ENCODE measurements at places on chromosomes 2 and 18. TPM values are rescaled to one million over a fixed set of nuclear protein-coding genes. Genes with fewer than 3 reads are reported as not detected.

Gene SNTG2
- total RNA-seq: 2.0 TPM

Gene COL6A3
- total RNA-seq: 1.9 TPM

GRCh38 chr2:214648520-214648919, 161.0 kb downstream of the BARD1 start:
- H3K27me3 ChIP-seq: no peaks in the 10 kb centered on the region
- H3K36me3 ChIP-seq: no peaks in the 10 kb centered on the region
- H3K4me1 ChIP-seq: no peaks in the 10 kb centered on the region
- H3K4me3 ChIP-seq: no peak overlapping the region
- DNase-seq: no peak
- no peak overlapping the region for H3K27ac ChIP-seq

- H3K36me3 ChIP-seq: peaks cover 2% of the 10 kb centered on the region
- peaks cover 2% of the 10 kb centered on the region for H3K4me1 ChIP-seq
- no peak overlapping the region for H3K4me3 ChIP-seq
- H3K27me3 ChIP-seq: no peaks in the 10 kb centered on the region
- no peak overlapping the region for H3K27ac ChIP-seq
These were observed 268.3 kb downstream of the PLCL1 start for GRCh38 chr2:198072655-198073054.

GRCh38 chr2:31341351-31341750, 73.2 kb downstream of the XDH start:
- peaks cover 50% of the 10 kb centered on the region for H3K27me3 ChIP-seq
- no peak for DNase-seq
- no peaks in the 10 kb centered on the region for H3K36me3 ChIP-seq
- H3K27ac ChIP-seq: no peak overlapping the region
